ENCODE measurements at places on chromosomes 5 and 9. TPM values are rescaled to one million over a fixed set of nuclear protein-coding genes. Genes with fewer than 3 reads are reported as not detected.
A peak's percentile ranks its signal among the peaks of the same experiment; 100 is the strongest.

DNA sequence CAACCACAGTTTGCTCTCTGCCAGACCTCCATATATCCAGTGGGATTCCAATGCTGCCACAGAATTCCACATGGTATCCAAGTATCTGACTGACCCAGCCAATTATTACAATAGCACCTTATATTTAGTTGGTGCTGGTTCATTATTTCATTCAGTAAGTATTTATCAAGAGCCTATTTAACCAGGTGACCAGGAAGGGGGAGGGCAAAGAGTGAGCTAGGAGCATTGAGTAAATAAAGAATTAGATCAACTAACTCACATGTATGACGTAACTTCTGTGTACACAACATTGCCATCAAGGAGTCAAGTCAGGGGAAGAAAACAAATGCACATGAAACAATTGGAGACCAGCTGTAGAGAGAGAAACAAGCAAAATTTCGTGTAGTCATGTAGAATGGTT is 207.1 kb upstream of the PAPPA start:
- no peak for DNase-seq
- no peak overlapping the region for H3K27ac ChIP-seq
- H3K4me3 ChIP-seq, result no peak overlapping the region
- H3K27me3 ChIP-seq, result no peaks in the 10 kb centered on the region
- peaks cover 40% of the 10 kb centered on the region for H3K4me1 ChIP-seq

MOB3B gene
- total RNA-seq, result 2.9 TPM

DNA sequence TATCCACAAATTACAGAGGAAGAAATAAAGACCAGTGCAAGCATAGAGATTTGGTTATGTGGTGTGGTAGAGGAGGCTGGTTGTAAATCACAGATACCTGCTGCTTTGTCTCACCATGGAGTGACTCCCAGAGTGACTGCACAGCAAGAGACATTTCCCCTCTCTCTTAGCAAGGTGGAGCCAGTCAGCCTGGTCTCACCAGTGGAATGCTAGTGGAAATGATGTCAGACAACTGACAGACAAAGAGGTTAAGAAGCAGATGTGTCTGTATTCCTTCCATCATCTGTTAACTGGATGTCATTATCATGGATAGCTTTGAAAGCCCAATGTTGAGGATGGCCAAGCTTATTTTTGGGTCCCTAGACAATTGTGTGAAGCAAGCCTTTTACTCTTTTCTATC is 509.4 kb upstream of the SEMA6A start:
- H3K4me1 ChIP-seq, result no peaks in the 10 kb centered on the region
- DNase-seq, result no peak
- H3K27ac ChIP-seq, result no peak overlapping the region

SMIM23 gene
- not detected for total RNA-seq

DNA sequence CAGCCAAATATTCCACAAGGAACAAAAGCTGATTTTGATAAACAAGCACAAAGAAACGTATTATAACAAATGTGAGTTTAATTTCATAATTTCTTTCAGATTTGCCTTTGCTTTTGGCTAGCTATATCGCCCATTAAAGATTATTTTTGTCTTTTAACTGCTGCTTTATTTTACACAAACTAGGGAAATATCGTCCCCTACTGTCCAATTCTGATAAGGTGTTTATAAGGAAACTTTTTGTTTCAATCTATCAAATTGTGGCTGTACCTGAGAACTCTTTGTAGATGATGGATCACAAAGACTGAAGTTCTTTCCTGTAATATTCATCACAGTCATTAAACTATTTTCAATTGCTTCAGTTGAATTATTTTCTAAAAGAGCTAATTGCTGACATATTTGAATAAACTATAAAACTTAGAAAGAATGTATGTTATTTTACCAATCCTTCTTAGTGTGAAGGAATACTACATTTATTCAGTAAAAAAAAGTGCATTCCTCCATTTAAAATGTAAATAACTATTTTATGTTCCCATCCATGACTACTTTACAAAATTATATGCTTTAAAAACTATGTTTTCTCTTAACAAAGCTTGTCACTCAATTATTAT is 431.3 kb upstream of the ITGA1 start:
- H3K27me3 ChIP-seq, result no peaks in the 10 kb centered on the region
- no peak overlapping the region for H3K4me3 ChIP-seq
- no peaks in the 10 kb centered on the region for H3K36me3 ChIP-seq
- DNase-seq, result no peak
- H3K27ac ChIP-seq, result no peak overlapping the region

SLC6A7 gene
- total RNA-seq, result not detected

DNA sequence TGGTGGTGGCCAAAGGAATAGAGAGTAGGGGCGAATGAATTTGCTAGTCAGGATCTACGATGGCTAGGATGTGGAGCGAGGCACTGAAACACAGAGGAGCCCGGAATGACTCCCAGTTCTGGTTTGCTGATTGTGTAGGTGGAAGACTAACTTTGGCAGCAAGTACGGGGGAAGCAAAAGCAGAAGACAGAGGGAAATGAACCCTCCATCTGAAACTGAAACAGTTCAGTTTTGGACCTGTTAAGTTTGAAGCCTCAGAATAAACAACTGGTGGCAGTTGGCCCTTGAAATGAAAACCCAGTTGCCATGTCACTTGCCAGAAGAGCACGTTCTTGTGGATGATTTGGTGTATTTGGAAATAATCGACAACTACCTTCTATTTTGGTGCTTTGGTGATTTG is 15.4 kb upstream of the SMIM15 start:
- H3K4me1 ChIP-seq, result no peaks in the 10 kb centered on the region
- H3K4me3 ChIP-seq, result no peak overlapping the region
- H3K36me3 ChIP-seq, result no peaks in the 10 kb centered on the region
- H3K27me3 ChIP-seq, result no peaks in the 10 kb centered on the region
- H3K27ac ChIP-seq, result no peak overlapping the region
- DNase-seq, result no peak

CORO2A gene
- total RNA-seq, result 0.44 TPM

DNA sequence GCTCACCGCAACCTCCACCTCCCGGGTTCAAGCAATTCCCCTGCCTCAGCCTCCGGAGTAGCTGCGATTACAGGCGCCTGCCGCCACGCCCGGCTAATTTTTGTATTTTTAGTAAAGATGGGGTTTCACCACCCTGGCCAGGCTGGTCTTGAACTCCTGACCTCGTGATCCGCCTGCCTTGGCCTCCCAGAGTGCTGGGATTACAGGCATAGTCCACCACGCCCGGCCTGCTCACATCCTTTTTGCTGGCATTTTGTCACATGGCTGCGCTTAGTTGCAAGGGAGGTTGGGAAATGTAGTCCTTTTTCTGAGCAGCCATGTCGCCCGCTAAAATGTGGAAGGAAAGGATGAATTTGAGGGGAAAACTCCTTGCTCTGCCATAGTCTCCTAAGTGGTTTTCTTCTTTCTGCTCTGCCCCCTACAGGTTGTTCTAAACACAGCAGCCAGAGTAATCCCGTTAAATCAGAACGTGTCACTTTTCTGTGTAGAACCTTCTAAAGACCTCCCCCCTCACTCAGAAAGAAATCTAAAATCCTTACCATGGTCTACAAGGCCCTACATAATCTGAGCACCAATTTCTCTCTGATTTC is 57.8 kb upstream of the HSPA9 start:
- H3K36me3 ChIP-seq, result no peaks in the 10 kb centered on the region
- no peak overlapping the region for H3K4me3 ChIP-seq
- peaks cover 7% of the 10 kb centered on the region for H3K4me1 ChIP-seq
- H3K27ac ChIP-seq, result no peak overlapping the region
- peak; percentile 81 for DNase-seq
